ENCODE measurements at places on chromosomes 16 and 17. TPM values are rescaled to one million over a fixed set of nuclear protein-coding genes. Genes with fewer than 3 reads are reported as not detected.

GRCh38 chr17:3766779-3767178 is 34.2 kb downstream of the ITGAE start:
- DNase-seq = no peak

DNA sequence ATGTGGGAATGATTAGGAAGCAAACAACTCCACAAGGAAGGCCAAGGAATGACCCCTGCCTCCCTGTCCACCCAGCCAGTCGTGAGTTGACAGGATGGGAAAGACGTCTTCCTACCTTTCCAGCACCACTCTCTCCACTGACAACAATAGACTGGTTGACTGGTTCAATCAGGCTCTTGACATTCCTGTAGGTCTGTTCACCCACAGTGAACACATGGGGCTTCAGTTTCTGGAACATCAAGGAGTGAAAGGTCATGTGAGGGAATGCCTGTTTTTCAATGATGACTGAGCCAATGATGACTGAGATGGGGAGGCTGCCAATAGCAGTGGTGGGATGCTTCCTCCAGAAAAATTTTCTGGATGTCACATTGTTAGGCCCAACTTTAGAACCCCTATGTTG is 9.6 kb downstream of the MYO19 start:
- DNase-seq = no peak

DNA sequence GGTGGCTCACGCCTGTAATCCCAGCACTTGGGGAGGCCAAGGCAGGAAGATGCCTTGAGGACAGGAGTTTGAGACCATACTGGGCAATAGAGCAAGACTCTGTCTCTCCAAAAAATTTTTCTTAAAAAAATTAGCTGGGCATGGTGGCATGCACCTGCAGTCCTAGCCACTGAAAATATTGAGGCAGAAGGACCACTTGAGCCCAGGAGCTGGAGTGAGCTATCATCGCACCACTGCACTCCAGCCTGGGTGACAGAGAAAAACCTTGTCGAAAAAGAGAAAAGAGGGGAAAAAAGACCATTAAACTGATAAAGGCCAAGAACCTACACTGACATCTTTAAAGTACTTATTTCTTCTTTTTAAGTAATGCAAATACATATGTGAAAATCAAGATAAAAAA is 53.4 kb upstream of the ITGA2B start:
- no peak for DNase-seq

- DNase-seq = no peak
Measured at GRCh38 chr17:17812211-17813054, 24.4 kb downstream of the SREBF1 start.

DNA sequence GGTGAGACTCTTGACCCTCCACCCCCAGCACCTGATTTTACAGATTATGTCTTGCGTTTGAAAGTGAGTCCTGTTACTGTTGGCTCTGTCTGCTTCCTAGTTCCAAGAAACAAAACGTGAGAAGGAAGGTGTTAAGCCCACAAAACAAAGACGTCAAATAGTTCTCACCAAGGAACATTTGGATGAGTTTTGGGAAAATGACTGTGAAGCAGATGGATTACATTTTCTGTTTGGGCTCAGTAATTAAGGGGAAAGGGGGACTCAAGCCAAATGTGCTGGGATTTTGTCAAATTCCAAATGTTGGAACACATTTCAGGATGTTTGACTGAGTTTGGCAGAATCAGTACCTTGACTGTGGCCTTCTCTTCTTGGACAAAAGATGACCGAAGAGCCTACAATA is 71.2 kb downstream of the PCTP start:
- no peak for DNase-seq

MFSD6L gene
- 0.43 TPM for total RNA-seq
